Effector CD4-positive, alpha-beta T cell (primary cell): ENCODE measurements at places on chromosomes 1 and 21.

GRCh38 chr1:176199707-176200106 is 7.4 kb downstream of the COP1 start:
- no peak for DNase-seq

- DNase-seq, result no peak
Measured at GRCh38 chr1:155039308-155039669, 5.7 kb downstream of the DCST1 start.

DNA sequence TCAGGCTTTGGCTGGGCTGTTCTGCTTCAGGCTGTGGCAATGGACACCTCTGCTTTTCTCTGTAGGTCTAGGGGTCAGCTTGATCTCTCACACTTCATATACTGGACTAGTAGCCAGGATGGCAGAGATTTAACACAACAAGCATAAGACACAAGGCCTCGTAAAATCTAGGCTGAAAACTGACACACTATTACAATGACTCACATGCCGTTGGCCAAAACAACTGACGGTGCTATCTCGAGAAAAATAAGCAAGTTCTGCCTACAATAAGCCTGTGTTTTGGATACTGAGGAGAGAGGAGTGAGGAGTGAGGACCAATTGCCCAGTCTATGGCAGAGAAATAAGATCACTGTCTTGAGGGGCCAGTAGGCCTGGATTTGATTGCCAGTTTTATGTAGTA is 840.7 kb upstream of the ADAMTS5 start:
- no peak for DNase-seq

DNA sequence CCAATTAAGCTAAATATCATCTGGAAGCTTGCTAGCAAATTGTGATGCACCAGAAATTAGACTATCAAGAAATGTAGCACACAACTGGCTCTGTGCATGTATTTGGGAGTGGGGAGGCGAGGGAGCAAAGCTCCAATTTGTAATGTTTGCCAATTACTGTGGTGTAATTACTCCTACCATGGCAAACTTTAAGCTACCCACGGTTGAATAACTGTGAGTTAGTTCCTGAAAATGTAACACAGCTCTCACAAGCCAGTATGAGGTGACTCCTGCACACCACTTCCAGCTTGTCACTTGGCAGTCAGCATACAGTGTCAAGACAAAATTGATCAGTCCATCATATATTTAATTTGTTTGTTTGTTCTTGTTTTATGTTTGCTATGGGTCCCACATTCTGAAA is 141.2 kb downstream of the TM2D1 start:
- no peak for DNase-seq

GRCh38 chr1:214801191-214801590 is 198.2 kb downstream of the CENPF start:
- DNase-seq, result no peak

DNA sequence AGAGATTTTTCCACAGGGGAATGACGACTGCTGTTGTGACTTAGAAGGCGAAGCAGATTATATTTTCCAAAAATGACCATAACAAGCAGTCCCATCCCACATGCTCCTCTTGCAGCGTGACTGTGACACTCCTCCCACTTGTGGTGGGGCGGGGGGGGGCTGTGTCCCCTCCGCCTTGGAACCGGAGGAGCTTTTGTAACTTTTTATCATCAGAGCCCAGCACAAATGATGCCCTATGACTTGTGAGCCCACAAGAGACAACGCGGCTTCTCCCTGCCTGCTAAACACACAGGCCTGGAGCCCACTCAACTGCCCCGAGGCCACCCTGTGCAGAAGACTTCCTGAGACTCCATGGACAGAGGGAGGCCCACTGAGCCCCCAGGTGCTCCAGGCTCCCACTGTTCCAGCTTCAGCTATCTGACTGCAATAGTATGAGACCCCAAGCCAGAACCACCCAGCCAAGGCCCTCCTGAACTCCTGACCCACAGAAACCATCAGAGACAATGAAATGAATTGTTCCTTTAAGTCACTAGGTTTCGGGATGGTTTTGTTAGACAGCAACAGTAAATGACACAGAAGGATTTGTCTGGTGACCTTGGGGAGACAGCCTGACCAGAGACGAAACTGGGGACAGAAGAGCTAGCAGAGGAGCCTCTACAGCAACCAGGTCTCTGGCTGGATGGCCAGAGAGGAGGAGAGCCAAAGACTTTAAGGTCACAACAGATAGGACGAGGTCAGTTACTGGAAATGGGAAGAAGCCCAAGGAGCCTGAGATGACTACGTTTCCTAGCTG is 58.8 kb downstream of the CAPZB start:
- no peak for DNase-seq

GRCh38 chr1:20187103-20187812 is 940 bp upstream of the PLA2G2C start:
- peak; percentile 6 for DNase-seq

GRCh38 chr21:45889961-45890360 is 91.6 kb upstream of the COL6A1 start:
- DNase-seq, result no peak

DNA sequence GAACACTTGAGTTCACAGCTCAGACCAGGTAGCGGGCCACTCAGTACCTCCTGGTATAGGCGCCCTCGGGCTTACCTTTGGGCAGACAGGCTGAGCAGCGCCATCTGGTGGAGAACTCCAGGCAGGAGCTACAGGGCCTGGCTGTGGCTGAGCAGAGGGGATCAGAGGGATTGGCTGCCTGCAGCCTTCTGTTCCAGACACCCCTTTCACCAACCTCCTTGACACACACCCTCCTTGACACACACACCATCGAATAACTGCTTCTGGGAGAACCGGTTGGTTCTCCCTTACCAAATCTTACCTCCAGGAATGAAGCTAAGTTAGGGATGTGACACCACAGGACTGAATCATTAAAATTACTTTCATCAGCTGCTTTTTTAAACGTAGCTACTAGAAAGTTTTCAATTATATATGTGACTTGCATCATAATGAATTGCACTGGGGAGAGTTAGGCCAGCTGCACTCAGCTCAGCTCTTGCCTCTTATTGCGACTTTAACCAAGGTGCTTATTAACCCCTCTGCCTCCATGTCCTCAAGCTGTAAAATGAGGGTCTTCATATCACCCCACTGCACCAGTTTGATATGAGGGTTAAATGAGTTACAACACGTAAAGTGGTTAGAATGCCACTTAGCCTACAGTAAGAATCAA is 6.6 kb downstream of the LIN28A start:
- DNase-seq, result peak; percentile 83

- no peak for DNase-seq
Measured at GRCh38 chr1:95168761-95169351, 51.7 kb downstream of the TLCD4 start.

GRCh38 chr1:192088496-192088895 is 69.8 kb upstream of the RGS18 start:
- DNase-seq, result no peak

- no peak for DNase-seq
Measured at GRCh38 chr1:113191579-113192076, 118.6 kb downstream of the LRIG2 start.

GRCh38 chr1:230208619-230209261 is 141.7 kb downstream of the GALNT2 start:
- no peak for DNase-seq

DNA sequence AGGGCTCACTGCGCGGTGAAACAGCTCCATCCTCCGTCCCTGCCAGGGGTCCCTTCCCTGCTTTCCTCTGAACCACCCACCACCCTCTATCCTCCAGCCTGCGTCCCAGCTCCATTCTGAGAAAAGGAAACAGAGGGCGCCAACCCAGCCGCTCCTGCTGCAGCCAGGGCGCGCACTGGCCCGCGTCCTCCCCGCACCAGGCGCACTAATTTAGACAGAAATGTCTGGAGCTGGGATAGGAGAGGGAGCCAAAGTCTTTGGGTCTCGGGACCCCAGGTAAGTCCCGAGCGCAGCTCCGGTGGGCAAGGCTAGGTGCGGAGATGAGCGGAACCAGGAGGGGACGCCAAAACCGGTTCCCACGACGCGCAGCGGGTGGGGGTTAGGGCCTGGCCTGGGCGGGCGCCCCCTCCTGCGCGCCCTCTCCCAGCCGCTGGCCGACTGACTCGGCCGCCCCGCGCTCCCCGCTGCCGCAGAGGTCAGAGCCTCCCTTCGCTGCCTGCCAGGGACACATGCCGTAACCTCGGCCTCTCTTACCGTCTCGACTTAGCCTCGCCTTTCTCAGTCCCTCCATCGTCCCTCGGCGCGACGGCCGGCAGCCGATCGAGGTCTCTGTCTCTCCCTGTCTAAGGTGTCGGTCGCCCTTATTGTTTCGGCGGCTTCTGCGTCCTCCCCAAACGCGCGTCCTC is 2.0 kb downstream of the CAMK2N1 start:
- no peak for DNase-seq

GRCh38 chr1:32020339-32020738 is 6.7 kb downstream of the KHDRBS1 start:
- no peak for DNase-seq

DNA sequence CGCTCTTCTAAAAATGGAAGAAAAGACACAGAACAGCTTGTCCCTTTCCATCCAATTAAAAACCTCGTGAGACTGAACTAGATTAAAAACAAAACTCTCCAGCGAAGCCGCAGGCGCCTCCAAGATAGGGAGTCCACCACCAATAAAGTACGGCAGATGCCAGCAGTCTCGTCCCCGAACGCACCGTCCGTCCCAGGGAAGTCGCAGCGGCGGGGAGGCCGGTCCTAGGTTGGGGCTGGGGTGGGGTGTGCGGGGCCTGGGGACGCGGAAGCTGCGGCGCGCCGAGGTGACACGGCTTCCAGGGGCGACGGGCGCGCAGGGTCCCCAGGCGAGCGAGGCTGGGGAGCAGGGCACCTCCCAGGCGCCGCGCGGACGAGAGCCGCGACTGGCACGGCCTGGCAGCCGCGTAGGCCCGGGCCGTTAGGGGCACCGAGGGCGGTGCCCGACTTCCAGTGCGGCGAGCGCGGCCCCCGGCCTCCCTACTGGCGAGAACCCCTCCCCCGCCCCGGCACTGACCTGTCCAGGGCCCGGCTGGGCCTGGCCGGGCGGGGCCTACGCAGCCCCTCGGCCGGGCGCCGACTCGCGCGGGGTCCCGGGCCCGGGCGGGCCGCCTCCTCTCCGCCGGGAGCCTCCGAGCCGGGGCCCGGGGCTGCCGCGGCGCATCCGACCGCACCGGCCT is 28.3 kb upstream of the A3GALT2 start:
- DNase-seq, result peak; percentile 21

- no peak for DNase-seq
Measured at GRCh38 chr21:26445440-26445839, 127.6 kb downstream of the CYYR1 start.

- DNase-seq, result no peak
Measured at GRCh38 chr1:67973051-67973450, 77.4 kb downstream of the DIRAS3 start.

GRCh38 chr1:58997060-58997411 is 213.2 kb upstream of the JUN start:
- no peak for DNase-seq

- DNase-seq, result no peak
Measured at GRCh38 chr1:41500378-41500777, 15.9 kb upstream of the EDN2 start.

GRCh38 chr1:193769651-193770050 is 583.2 kb upstream of the B3GALT2 start:
- no peak for DNase-seq

- no peak for DNase-seq
Measured at GRCh38 chr21:28776251-28776650, 216.4 kb downstream of the LTN1 start.

GRCh38 chr1:14983277-14983676 is 170.3 kb upstream of the TMEM51 start:
- DNase-seq, result no peak

DNA sequence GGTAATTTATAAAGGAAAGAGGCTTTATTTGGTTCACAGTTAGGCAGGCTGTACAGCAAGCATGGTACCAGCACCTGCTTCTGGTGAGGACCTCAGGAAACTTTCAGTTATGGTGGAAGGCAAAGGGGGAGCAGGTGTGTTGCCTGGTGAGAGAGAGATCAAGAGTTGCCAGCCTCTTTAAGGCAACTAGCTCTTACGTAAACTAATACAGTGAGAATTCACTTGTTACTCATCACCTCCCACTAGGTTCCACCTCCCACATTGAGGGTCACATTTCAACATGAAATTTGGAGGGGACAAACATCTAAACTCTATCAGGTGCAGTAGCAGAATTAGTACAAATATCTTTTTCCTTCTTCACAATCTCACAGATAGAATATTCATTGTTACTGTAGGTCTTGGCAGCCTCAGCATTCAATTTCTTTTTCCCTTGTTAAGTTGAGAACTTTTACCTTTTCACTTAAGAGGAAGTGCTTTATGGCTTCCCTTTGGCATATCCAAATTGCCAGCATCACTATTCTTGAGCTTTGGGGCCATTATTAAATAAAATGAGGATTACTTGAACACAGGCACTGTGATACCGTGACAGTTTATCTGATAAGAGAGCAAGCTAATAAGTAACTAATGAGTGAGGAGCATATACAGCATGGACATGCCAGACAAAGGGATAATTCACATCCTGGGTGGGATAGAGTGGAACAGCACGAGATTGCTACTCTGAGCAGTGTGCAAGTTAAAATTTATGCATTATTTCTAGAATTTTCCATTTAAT is 48.4 kb downstream of the MAGI3 start:
- DNase-seq, result no peak

DNA sequence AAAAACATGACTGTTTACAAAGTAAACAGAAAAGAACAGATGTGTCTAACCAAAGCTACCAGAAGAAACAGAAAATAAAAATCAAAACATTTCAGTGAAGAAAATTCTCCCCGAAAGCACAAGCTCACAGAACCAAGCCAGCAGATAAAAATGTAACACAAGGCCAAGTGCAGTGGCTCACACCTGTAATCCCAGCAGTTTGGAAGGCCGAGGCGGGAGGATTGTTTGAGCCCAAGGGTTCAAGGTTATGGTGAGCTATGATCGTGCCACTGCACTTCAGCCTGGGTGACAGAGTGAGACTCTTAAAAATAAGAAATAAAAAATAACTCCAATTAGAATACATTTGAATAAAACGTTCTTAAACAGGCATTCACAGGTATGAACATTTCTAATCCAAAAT is 19.1 kb upstream of the DDOST start:
- no peak for DNase-seq

DNA sequence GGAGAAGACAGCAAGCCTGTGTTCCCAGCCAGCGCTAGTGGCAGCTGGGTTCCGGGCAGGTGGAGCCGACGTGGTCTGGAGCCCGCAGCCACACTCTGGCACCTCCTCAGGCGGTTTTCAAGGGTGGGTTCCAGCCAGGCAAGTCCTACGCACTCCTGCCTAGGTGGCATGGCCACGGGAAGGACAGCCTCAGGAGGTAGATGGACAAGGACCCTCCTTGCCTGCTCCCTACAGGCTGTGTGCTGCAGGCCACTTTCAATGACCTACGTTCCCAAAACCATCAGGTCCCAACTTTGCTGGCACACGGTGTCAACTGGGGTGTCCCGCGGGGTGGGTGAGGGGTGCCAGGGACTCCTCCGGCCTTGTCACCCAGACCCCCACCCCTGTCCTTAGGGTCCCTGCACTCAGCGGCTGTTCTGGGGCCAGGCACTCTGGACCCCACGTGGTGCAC is 6.7 kb upstream of the PTGER3 start:
- DNase-seq, result no peak

DNA sequence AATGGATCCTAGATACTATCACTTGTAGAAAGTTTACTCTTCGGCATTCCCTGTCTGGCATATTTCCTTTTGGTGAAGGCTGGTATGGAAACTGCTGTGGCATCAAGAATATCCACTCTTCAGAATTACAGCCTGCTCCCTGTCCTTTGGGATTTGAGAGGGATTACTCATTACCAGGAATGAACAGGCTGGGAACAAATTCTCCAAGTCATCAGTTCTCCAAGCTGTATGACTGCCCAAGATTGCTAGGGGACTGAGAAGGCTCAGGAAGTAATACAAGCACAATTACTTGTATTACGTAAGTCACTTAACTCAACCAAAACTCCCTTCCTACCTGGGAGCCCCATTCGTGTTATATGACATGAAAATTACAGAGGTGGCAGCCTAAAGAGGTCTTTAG is 49.6 kb downstream of the CD58 start:
- no peak for DNase-seq

- DNase-seq, result no peak
Measured at GRCh38 chr21:44391345-44392091, 38.1 kb downstream of the TRPM2 start.
